ENCODE measurements at places on chromosomes 1 and 21.

DNA sequence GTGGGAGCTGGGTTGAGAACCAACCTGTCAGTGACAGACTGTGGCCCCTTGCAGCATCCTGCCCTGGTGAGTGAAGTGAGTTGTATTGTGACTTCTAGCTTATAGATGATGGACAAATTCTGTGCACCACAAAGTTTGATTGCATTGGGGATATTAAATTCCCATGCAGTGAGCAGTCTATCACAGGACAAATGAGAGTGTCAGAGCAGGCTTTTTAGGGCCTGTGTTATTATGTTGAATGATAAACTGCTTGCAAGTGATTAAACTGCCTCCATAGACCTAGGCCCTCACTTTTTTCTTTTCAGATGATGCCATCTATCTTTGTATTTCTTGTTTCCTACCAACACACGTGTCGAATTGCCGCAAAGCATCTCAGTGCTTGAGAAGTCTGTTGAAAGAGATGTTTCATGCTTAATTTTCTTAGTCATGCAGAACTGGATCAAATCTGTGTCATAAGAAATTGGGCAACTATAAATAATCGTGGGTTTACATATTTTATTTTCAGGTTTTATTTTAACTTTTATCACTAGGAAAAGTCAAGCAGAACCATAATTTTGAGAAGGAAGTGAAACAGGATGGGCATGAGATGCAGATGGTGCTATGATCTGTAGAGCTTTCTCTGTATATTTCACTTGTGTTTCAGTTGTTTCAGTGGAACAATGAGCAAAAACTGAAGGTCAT lies 199.2 kb downstream of the S1PR1 start:
- no peak for DNase-seq

GRCh38 chr1:216034506-216034905 lies 388.7 kb downstream of the USH2A start:
- no peak for DNase-seq

GRCh38 chr1:19799230-19800075 lies at the start of gene TMCO4:
Gene TMCO4 (minus strand): TSS chr1:19799916. CDS start chr1:19780758, 19,158 bp downstream.
- peak; percentile 39 for DNase-seq

DNA sequence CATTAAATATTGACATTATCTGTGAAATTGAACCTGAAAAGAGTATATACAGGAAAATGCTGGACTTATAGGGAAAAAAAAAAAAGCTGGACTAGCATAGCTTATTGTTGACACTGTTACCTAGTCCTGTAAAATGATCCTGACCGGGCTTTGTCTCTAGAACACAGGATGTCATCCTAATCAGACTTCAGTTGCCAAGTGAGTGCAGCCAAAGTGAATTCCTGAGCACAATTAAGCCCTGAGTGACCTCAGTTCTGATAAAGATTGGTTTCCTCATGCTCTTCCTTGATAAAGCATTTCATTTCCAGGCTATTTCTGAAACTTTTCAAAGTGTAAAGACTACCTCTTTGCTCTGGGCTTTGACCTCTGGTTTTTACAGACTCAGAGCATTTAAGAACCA lies 19.8 kb downstream of the SELP start:
- no peak for DNase-seq

DNA sequence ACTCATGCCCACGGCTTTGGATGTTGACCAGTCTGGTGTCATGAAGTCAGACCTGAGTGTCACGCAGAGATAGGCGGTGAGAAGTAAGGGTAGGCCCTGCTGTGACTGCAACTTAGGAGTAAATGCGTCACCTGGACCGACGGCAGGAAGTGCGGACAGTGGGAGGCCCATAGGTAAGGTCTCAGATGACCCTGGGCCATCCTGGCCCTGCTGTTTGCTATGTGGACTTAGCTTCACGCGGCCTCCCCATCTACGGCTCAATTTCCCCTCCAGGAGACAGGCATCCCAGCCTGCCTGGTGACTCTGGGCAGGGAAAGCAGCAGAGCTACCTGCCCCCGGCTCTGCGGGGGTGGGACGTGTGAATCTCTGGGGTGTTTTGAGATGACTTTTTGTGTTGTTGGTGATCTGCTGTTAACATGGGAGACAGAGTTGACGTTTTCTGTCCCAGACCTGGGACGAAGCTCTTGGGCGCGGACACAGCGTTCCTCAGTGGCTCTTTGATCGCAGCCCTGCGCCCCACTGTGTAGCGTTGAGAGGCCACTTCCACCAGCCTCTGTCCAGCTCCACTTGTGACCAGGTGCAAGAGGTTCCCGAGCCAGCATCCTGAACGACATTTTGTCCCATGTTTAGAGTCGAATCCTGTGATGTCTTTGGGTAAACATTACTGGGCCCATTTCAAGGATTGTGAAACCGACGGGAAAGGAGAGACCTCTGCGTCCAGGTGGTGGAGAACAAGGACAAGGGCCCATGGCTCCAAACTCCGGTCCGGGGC lies 39.9 kb downstream of the CRYAA start:
- no peak for DNase-seq

GRCh38 chr21:20641241-20641640 lies 357.0 kb upstream of the NCAM2 start:
- no peak for DNase-seq

DNA sequence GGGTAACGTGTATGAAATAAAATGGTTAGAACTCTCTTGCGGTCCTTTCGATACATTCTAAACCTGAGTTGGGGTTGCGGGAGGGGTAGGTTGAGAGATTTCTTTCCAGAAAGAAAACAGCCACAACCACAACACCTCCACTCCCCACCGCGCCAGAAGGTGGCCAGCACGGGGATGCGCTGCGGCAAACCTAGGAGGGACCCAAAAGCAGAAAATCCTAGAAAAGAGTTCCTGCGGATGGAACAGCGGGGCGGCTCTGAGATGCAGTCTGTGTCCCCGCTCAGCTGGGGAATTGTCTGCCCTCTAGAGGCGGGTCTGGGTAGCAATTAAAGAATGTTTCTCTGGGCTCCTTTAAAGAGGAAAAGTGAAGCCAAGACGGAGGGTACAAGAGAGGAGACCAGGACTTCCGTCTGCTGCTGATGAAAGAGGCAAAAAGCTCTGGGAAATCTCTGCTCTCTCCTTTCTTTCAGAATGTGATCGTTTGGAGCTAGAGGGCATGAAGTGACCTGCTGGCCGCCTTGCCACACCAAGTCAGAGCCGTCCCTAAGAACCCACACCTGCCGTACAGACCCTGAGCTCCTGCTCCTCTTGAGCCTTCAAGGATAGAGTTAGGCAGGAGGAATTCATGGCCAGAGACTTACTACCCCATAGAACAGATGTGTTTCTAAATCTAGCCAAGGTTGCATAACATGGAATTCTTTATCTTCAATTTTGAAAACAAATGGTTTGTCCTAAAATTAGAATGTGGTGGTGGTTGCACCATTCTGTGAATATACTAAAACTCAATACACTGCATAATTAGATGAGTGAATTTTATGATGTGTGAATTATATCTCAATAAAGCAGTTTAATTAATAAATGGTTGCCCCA lies 46.5 kb upstream of the COA6 start:
- DNase-seq: peak; percentile 31

- DNase-seq: no peak
These were observed 16.0 kb upstream of the FRRS1 start for GRCh38 chr1:99782397-99782796.

DNA sequence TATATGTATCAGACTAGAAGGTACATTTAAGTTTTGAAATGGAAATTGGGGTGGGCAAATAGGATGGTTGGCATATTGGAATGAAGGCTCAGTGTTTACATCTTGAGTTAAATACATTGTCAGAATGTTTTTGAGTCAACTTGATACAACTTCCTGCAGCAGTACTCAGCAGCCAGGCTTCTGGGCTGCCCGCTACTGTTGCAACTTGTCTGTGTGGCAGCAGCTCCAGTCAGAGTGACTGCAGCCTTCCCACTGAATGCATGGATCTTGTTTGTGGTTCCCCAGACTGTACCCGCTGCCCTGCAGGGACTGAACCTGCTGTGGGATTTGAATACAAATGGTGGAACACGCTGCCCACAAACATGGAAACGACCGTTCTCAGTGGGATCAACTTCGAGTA lies 24.9 kb upstream of the SARS1 start:
- no peak for DNase-seq

DNA sequence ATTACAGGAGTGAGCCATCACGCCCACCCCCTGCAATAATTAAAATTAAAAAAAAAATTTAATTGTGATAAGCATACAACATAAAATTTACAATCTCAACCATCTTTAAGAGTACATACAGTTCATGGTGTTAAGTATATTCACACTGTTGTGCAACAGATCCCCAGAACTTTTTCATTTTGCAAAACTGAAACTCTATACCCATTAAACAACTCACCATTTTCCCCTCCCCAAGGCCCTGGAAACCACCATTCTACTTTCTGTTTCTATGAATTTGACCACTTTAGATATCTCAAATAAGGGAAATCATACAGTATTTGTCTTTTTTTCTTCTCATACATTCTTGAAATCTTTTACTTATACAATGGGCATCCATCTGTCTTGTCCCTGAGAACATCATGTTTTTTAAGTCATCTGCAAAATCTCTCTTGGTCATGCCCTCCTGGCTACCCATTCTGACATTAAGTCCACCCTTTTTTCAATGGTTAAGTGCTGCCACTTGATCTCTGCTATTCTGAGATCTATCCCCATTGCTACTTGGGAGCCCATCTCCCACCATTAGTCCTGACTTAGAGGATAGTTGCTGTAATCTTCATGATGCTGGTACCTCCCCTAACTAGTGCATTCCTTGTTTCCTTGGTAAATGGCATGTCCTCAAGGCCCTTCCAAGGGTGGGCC lies 39.4 kb upstream of the ZFYVE9 start:
- DNase-seq: no peak

GRCh38 chr1:31605908-31606427 lies 11.5 kb upstream of the HCRTR1 start:
- DNase-seq: no peak

GRCh38 chr1:36135796-36136195 lies 10.8 kb upstream of the COL8A2 start:
- no peak for DNase-seq

DNA sequence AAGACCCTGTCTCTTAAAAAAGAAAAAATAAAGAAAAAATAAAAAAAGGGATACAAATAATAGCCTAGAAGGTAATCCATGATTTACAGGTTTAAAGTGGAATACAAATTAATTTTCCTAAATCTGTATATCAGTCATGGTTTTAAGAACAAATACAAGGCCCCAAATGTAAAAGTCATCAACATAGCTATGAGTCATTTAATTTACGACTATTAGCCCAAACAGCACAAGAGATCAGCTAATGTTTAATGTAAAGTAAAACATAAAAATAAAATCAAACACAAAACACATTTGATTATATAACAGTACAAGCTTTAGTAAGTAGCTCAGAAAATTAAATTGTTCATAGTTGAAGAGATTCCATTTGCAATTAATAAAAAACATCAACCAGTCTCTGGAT lies 20.3 kb upstream of the TAL1 start:
- DNase-seq: no peak

GRCh38 chr1:172870901-172871606 lies 179.7 kb downstream of the TNFSF18 start:
- DNase-seq: no peak

DNA sequence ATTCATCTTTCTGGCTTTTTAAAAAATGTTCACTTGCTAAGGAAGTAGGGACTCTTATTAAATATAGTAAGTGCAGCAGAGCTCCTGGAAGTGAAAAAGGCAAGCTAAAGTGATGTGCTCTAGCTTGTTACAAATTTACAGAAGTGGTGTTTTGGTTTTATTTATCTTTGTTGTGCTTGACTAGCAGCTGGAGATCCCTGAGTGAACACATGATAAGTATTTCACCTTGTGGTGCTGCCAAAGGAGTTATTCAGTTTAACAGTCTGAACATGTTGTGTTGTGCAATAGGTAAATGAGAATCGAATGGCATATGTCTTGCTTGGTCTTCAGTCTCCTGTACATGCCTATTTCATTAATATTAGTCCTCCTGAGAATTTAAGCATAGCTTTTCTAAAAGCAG lies 315.7 kb downstream of the TPR start:
- no peak for DNase-seq

GRCh38 chr1:180854456-180854855 lies 58.2 kb upstream of the KIAA1614 start:
- DNase-seq: no peak

DNA sequence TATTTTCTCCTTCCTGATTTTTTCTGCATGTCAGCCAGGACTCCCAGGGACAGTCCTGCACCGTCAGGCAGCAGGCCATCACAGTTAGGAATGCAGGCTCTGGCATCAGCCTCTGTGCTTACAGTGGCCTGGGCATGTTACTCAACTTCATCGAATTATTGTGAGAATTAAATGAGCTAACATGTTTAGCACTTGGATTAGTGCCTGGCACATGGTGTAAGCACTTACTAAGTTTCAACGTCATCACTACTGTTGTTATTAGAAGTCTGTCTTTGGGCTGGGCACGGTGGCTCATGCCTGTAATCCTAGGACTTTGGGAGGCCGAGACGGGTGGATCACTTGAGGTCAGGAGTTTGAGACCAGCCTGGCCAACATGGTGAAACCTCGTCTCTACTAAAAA lies 45.1 kb downstream of the SCCPDH start:
- DNase-seq: no peak

DNA sequence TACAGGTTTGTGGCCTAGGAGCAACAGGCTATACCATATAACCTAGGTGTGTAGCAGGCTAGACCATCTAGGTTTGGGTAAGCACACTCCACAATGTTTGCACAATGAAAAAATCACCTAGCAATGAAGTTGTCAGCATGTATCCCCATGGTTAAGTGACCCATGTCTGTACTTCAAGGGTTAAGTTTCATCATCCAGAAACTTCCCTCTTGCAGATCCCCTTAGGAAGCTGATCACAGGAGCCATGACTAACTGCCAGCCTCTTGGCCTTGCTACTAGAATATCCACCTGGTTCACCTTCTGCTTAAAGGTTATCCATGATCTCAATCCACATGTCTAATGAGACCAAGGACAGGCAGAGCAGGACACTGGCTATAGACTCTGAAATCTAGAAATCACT lies 3.5 kb upstream of the UBXN10 start:
- DNase-seq: no peak

DNA sequence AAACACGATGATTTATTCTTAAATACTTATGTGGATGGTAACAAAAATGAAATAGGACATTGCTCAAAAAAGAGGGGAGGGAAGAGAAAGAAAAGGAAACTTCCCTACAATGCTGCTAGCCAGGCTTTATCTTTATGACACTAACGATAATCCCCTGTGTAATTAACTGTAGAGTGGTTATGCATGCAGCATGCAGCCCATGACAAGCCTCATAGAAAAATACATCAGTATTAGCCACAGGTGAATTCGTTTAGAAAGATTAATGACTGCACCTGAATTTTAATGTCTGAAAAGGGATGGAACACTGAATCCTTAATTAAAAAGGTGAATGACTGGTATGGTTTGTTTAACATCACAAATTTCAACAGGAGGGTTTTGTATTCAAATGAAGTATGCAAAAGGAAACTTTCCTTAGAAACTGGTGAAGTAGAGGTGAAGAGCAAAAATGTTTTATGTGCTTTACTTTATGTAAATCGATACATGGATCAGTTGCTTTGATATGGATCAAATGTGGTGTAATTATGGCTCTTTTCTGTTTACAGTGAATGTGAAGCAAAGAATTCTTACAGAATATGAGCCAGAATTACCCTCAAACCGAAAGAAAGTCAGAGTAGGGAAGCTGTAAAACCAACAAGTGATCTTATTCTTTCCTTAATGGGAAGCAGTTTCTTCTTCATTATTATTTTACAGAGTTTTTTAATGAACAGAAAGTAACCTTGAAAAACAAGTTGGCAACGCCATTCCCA lies 569.6 kb upstream of the ADGRL2 start:
- no peak for DNase-seq

- no peak for DNase-seq
These were observed 93.2 kb downstream of the TBX19 start for GRCh38 chr1:168373869-168374268.

Measured in left hindlimb (tissue), 1 donor.